ENCODE measurements at places on chromosomes 3 and 15. TPM values are rescaled to one million over a fixed set of nuclear protein-coding genes. Genes with fewer than 3 reads are reported as not detected.

Gene CHST13
- 0.34 TPM for total RNA-seq

Gene CYP1A1
- total RNA-seq: 0.15 TPM

Gene GTF2A2
- total RNA-seq: 83.1 TPM

Gene CD96
- total RNA-seq: not detected

Gene CASR
- total RNA-seq: not detected

Gene IQCF5
- not detected for total RNA-seq

Gene USP13
- total RNA-seq: 17.7 TPM

Gene ZNF662
- total RNA-seq: not detected

Gene CDCP1
- 0.12 TPM for total RNA-seq

- DNase-seq: no peak
These were observed 41.0 kb upstream of the B3GNT5 start for GRCh38 chr3:183212096-183212495.

DNA sequence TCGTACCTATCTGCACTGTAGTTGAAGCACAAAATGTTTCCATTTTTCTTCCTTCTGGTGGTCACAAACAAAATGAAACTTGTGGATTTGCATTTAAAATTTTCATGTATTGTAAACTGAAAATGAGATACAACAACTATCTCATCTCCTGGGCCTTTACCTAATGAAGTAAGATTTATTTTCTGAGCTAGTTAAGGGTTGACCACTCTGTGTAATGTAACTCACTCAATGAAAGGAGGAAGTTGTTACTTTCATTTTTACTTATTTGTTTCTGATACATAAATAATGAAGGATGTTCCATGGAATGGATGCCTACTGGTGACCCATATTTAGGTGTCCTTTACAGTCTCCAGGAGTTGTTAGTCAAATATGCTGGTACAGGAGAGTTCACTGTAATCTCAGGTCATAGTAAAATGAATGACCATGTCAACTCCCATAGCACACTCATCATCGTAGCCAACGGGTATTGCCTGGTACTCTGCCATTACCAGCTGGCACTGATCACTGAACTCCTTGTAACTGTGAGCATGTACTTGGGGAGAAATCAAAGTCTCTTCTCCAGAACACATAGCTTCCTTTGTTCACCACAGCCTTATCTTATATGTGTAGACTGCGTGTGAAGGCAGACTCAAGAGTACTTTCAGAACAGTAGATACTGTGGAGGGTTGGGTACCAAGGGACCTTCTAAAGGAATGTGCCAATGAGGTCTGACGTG, 474.2 kb upstream of the ROBO2 start:
- DNase-seq: no peak

GRCh38 chr3:107999215-107999775, 91.5 kb downstream of the CD47 start:
- peak; percentile 21 for DNase-seq

- DNase-seq: no peak
These were observed 37.3 kb downstream of the RFT1 start for GRCh38 chr3:53092942-53093341.

GRCh38 chr15:60912984-60913697, 316.0 kb downstream of the RORA start:
- DNase-seq: no peak

DNA sequence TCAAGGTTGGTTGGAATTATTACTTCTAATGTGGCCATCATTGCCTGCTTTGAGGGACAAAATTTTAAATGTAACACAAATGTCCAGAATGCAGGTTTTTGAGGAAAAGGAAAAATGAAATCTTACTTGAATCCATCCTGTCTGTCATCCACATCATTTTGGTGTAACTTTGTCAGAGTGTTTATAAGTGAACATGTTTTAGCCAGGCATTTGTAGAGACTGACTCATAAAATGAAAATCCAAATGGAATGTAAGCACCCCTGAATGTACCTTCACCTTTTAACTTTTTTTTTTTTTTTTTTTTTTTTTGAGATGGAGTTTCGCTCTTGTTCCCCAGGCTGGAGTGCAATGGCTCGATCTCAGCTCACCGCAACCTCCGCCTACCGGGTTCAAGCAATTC, 141.8 kb upstream of the BNIP2 start:
- no peak for DNase-seq

DNA sequence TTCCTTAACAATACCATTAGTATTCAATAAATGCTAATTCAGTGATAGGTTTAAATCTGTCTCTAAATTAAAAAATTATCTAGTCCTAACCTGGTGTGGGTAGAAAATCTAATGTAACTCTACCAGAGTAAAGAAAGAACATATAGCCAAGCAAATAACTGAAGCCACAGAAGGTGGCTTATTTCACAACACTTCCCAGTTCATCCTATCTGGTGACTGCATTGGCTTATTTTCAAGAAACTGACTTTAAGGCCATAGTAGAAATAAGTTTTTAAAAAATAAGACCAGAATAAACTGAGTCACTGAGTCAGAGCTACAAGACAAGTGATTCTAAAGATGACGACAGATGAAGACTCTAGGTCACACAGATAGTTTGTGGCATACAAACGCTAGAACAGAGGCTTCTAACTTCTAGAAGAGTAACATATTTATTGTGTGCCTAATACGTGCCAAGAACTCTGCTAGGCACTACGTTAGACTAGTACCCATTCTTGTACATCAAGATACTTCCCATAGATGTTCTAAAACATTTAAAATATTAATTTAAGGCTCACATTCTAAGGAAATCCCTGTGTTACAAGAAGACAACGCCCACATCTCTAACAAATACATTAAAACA, 25.9 kb downstream of the TMCC1 start:
- no peak for DNase-seq

DNA sequence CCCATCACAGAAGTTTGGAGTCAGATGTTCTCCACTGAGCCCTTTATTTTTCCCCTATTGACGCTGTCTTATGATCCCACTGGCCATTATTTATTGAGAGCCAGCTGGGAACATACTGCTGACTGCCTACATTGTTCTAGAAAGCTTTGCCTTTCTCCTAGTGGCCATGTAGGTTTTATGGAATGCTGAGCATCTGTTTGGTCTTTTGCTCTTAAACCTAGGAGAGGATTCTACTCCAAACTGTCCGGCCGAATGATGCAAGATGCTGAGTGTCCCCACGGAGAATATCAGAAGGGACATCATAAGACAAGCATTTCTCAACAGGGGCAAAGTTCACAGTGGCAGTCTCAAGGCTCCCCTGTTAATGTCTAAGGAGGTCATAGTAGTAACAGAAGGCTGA, 171.4 kb downstream of the ARRDC4 start:
- DNase-seq: no peak

GRCh38 chr15:85956532-85957275, 123.0 kb upstream of the AGBL1 start:
- DNase-seq: no peak

DNA sequence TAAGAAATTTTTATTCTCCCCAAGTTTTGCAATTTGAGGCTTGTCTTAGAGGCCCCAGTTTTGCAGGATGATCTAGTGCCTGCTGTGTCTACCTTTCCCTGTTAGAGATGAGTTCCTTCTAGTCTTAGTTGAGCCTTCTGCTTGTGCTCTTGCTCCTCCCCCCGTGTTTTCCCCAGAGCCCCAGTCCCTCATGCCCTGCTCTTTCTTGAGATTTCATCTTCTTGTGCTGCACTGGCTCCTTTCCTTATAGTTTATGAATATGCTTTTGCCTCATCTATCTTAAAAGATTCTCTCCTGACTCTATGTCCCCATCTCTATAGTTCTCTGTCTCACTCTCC, 4.7 kb downstream of the GAP43 start:
- DNase-seq: no peak

- DNase-seq: no peak
These were observed 533.1 kb upstream of the NAALADL2 start for GRCh38 chr3:174325834-174326700.

- no peak for DNase-seq
These were observed 70.7 kb downstream of the IQSEC1 start for GRCh38 chr3:13002398-13003124.

DNA sequence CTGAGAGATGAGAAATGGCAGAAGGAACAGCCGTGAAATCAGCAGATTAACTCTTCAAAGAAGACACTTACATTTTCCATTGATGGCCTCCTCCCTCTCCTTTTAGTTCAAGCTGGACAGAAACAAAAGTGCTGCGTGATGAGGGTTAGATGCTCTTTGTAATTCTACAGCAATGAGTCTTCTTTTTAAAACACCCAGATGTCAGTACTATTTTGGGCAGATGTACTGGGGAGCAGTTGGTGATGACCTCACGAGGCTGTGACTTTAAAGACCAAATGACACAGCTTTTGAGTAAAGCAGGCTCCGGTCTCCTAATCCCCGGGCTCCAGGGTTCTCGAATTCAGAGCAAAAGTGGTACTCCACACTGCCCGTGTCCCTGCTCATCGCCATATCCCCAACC, 198.2 kb downstream of the SLCO3A1 start:
- DNase-seq: no peak

GRCh38 chr3:195111319-195111705, 159.6 kb downstream of the XXYLT1 start:
- no peak for DNase-seq

DNA sequence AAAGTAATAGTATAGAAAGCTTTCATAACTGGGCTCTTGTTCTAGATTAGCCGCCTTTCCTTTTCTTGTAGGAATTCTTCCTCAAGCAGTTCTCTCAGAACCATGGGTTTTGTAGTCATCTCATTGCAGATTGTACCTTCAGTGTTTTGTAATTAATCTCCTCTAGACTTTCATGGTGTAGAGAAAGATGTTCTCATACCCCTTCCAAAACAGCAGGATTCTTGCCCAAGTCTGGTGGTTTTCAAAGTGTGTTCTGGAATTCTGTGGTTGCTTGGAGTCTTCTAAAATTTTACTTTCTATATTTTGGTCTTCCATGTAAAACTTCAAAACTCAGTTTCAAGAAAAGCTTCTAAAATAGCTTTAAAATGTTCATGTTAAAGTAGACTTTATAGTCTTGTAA, 293.8 kb downstream of the PTPRG start:
- no peak for DNase-seq

All from neural progenitor cell (in vitro differentiated cells).